ENCODE measurements at places on chromosomes 6 and 20. TPM values are rescaled to one million over a fixed set of nuclear protein-coding genes. Genes with fewer than 3 reads are reported as not detected.

- no peak for DNase-seq
Measured at GRCh38 chr6:23980965-23981364, 145.1 kb upstream of the NRSN1 start.

GRCh38 chr20:6886065-6886729 lies 118.7 kb downstream of the BMP2 start:
- DNase-seq, result no peak

DNA sequence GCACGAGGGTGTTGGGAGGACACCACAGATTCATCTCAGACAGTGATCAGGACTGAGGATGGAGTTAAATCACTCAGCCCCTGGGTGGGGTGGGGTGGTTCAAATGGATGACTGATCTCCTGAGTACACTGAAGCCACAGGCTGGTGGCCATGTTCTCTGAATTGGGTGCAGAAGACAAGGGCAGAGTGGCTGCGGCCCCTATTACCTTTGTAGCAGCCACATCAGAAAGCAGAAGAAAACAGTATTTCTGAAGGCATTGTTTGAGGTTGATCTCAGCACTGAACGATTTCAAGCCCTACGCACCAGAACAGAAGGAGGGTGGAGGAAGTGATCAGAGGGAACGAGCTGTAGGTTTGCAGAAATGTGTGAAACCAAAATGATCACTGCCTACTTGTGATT lies 71.6 kb downstream of the SH3BGRL2 start:
- DNase-seq, result no peak

- DNase-seq, result no peak
Measured at GRCh38 chr6:11309947-11310665, 77.6 kb upstream of the NEDD9 start.

DNA sequence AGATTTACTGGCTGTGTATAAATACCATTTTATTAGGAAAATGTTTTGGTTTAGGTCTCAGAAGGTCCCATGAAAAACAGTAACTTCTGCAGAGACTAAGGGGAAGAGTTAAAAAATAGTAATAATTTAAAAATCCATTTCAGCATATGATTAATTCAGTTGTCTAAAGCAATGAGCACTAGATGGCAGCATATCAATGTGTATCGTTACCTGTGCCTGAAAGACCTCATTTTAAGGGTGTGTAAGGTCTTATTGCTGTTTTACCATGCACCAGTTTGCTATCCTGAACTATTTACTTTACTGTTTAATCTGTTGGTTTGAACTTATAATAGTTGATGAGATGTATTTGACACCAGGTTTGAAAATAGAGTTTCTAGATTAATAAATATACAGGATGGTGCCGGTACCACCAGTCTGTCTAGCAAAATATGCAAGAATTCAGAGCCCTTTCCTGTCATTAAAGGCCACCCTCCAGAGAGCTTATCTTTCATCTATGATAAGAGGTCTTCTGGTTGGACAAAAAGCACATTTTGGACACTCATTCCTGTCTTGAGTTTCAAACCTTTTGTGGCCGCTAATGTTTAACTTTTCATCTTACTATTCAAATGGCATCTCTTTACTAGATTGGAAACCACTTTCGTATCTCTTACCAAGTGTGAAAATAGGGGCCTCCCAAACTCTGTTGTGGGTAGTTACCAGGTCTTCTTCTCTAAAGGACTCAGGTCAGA lies 8.9 kb upstream of the AHI1 start:
- DNase-seq, result no peak

The HLA-B gene
- 167 TPM for polyA plus RNA-seq

The RTF2 gene
- 127 TPM for polyA plus RNA-seq

The RAD21L1 gene
- not detected for polyA plus RNA-seq

The KHDC1L gene
- polyA plus RNA-seq, result not detected

Data from left renal pelvis (tissue), 4 donors.